GM23248 (cell line): ENCODE measurements at places on chromosomes 2 and 18. TPM values are rescaled to one million over a fixed set of nuclear protein-coding genes. Genes with fewer than 3 reads are reported as not detected.

Gene DYNC1I2
- total RNA-seq, result 91.7 and 118 TPM in 2 replicates

Gene FAM124B
- total RNA-seq, result not detected in 2 replicates

Gene GKN1
- total RNA-seq, result not detected in 2 replicates

Gene SCTR
- total RNA-seq, result not detected in 2 replicates

Gene PROM2
- total RNA-seq, result 0.22 TPM in 1 of 2 replicates, not detected in the other

Gene CBLN2
- not detected in 2 replicates for total RNA-seq

Gene PCARE
- not detected in 2 replicates for total RNA-seq

Gene PID1
- 4.9 and 5.9 TPM in 2 replicates for total RNA-seq

Gene CTAGE1
- total RNA-seq, result 0.11 TPM in 1 of 2 replicates, not detected in the other

Gene CYS1
- 6.1 and 7.1 TPM in 2 replicates for total RNA-seq

Gene SPP2
- total RNA-seq, result not detected in 2 replicates

Gene TGFA
- 14.8 and 17.3 TPM in 2 replicates for total RNA-seq

Gene AMER3
- total RNA-seq, result not detected in 2 replicates
